Stimulated activated CD4-positive, alpha-beta T cell treated with anti-CD3 and anti-CD28 coated beads, Interleukin-15, amount 100 ng/mL, for 1 hour (primary cell): ENCODE measurements at places on chromosomes 5 and 9.

DNA sequence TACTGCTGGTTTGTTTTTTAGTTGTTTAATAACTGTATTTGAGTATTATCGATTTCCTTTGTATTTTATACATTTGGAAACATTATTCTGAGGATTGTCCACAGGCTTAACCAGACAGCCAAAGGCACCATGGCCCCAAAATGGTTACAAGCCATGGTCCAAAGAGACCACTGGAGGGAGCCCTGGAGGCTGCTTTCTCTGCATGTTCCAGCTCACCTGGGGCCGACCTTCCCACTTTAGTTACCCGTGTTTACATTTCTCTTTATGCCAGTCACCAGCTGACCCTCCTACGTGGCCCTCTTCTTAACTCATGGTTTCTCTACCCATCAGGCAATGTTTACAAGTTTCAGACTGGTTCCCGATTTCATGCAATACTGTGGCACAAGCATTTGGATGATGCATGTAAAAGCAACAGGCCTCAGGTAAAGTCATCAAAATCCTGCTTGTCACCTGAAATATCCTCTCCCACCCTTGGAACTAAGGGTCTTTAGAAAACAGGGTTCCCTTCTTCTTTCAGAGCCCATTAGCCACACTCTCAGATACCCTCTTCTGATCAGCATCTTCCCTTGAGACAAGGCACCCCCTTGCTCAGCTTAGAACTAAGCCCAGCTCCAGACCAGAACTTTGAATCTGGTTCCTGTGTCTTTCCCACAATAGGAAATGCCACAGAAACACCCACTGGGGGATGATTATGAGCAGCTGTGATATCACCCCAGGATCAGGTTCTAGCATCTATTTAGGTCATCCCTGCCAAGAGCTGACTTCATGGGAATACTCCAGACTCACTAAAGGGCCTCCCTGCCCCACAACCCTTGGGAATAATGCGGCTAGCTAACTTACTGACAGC lies 49.9 kb upstream of the GARNL3 start:
- DNase-seq = peak; percentile 35

DNA sequence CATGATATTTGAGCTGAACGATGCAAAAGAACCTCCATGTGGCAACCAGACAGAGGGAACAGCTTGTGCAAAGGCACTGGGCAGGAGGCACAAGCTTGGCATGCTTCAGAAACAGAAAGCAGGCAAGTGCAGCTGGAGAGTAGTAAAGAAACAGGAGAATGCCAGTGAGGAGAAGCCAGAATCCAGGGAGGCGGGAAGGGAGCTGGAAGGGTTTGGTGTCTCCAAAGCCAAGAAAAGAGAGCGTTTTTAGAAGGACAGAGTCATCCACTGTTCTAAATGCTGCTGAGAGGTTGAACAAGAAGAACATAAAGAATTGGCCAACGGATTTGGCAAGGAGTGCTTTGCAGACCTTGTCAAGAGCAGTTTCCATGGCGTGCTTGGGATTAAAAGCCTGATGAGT lies 124.7 kb downstream of the TLE1 start:
- DNase-seq = no peak

DNA sequence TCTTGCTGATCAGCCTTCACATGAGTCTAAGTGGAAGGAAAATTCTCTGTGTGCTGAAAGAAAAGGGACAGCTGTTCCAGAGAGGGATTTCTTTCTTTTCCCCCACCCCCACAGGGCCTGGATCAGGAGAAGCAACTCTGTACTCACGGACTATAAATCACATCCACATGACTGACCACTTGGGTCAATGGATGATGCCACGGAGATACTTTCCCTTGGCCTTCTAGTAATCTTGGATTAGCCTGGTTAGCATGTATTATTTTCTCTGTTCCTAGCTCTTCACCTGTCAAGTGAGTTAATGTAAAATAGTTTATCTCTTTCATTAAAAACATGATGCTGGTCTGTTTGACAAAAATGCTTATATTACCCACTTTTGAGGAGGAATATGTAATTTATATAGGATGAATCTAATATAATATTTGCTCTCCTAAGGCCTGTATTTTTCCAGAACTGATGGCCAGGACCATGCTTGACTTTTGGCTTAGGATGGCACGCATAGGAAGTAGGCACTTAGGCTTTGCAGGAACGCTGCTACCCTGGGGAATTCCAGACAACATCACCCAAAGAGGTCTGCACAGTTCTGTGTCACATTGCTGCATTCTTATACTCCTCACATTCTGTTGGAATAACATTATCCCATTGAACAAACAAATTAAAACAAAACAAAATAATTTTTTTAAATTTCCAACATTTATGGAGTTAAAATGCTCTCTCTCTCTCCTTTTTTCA lies 892.1 kb downstream of the TLE1 start:
- no peak for DNase-seq

DNA sequence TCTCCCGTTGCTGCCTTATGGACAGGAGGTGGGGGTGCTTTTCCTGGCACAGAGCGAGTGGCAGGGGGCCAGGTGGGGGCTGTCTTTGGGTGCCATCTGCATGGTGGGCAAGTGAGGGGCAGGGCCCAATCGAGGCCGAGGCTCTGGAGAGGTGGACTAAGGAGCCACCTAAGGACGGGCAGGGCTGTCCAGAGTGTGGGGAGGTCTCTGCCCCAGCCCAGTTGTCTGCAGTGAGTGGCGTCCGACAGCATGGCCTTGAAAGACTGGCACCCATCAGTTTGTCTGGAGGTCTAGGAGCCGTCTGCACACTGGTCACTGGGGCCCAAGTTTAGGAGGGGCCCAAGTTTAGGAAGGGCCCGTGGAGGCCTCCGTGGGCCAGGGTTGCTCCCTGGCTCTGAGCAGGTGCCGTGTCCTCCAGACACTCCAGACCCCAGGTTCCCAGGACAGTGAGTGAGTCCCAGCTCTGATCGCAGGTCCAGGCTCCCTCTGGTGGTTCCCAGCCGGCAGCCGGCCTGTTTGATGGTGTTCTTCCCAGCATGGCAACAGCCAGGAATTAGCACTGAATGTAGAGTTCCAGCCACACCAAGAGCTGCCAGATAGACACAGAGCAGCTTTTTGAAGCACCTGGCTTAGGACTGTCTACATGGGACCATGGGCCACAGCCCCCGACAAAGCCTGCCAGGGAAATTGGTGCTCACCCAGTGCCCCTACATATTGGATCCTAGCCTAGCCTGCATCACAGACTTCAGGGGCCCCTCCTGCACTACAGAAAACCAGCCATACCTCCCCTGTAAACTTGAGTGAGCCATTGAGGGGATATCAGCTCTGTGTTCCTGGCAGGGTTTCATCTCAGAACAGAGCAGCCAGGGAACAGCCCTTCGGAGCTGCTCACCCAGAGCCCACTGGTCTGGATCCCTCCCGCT lies 120.9 kb downstream of the WNK2 start:
- no peak for DNase-seq

DNA sequence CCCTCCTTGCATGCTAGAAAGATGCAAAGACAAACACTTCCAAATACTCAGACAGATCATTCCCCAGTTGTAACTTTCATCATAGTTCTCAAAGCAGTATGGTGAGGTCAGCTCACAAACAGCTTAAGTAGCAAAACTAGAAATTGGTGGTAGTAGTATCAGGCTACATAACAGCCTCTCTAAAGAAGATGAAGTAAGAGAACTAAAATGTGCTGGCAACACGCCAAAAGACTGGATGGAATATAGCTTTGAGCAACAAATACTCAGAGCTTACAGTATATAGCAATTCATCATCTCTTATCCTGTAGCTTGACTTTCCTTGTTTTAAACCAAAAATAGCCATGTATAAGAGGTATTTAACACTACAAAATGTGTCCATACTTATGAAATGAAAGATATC lies 7.5 kb downstream of the PFDN1 start:
- DNase-seq = no peak

GRCh38 chr5:137466889-137467288 lies 32.2 kb downstream of the SPOCK1 start:
- no peak for DNase-seq

DNA sequence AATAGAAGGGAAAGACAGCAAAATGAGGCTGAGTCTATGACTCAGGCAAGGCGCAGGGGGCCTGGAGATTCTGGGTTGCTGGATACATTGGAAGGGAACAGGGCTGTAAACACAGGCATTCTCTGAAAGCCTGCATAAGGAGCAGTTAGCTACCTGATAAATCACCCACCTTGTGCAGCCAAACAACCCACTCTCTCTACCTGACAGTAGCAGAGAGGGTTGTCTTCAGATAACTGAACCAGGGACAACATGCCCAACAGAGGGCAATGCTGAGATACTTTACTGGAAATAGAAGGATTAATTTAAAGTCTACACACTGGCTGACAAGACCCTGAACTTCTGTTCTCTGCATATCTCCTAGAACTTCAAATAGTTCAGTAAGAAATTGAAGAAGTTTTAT lies 161.6 kb downstream of the KCTD16 start:
- DNase-seq = no peak

DNA sequence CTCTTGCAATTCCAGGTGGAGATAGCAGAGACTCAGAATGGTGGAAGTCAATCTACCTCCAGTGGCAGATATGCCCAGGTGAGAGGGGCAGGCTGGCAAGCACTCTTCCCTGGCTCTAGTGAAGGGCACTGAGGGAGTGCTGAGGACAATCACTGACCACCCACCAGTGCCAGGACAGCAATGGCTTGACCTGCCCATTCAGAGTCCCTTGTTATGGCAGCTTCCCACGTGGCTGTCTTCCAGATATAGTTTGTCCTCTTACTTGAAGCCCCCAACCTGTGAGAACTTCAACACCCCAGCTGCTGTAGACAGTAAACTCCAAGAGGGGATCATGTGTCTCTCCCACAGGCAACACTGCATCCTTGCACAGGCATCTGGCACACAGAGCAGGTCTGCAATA lies 104.7 kb downstream of the LHFPL2 start:
- DNase-seq = no peak

GRCh38 chr5:57698802-57699201 lies 216.2 kb upstream of the ACTBL2 start:
- DNase-seq = no peak

DNA sequence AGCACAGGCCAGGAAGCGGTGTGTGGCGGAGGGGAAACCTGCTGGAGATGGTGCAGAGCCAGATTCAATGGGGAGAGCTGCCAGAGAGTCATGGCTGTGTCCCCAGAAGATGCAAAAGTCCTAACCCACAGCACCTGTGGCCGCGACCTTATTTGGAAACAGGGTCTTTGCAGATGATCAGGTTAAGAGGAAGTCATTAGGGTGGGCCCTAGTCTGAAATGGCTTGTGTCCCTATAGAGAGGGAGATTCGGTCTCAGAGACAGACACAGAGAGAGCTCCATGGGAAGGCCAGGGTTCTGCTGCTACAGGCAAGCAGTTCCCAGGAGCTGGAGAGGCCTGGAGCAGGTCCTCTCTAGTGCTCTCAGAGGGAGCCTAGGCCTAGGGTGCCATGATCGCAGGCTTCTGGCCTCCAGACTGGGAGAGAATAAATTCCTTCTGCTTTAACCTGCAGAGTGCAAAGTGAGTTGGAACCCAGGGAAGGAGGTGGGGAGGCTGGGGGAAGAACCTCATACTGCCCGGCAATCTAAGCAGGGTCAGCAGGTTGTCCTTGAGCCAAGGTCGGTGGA lies 1.9 kb upstream of the LPCAT1 start:
- no peak for DNase-seq
